Stimulated activated CD4-positive, alpha-beta T cell treated with anti-CD3 and anti-CD28 coated beads, TNF-alpha, amount 100 ng/mL, for 24 hours (primary cell): ENCODE measurements at places on chromosomes 2 and 18.

DNA sequence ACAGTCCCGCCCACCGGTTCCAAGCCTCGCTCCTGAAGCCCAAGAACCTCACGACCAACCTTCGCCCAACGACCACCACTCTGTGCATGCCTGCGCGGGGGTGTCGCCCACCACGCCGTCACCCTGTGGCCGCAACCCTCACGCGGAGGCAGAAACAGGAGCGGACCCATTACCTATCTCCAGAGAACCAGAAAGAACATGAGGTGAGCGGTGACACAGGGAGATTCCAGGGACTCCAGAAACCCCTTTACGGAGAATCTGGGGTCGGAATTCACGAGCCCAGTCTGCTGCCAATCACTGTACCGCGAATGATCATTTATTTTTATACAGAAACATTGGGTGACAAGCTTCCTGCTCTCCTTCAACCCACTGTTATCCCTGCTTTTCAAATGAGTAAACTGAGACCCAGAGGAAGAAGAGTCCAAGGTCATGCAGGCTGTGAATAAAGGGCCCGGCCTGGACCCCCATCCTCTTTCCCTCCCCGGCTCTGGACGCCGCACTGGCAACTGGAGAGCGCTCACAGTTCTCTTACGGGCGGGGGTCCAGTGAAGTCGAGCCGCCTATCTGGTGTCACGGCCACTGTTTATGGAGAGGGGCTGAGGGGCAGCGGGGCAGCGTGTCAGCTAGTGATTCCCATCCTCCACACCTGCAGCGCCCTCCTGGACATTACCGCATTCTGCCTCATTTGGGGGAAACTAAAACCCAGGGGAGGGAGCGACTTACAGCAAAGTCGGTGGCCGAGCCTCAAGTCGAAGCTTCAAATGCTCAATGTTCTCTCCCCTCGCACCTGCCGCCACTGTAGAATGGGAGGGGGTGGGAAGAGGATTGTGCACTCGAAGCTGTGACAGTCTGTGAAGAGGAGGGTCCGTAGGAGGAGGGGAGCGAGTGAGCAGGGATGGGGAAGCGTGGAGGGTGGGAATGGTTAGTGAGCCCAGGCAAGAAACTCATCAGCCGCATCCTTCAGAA is 723 bp upstream of the SLC30A3 start:
- DNase-seq: no peak

DNA sequence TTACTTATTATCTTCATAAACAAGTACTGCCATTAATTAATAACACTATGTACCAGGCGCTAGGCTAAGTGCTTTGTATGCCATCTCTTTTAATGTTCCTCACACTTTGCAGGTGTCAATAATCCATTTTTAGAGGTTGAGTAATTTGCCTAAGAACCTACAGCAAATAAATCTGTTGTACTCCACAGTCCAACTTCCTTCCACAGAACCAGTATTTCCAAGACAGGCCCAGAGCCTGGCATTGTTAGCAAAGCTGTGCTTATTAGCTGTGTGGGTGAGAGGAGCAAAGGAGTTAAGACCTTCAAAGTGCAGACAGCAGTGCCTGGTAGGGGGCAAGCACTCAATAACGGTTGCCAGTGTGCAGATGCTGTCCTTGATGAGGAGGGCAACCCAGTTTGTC is 14.2 kb upstream of the PTPN4 start:
- DNase-seq: no peak

- no peak for DNase-seq
Measured at GRCh38 chr2:56709181-56709580, 525.4 kb downstream of the CCDC85A start.

- DNase-seq: peak; percentile 53
Measured at GRCh38 chr18:13136056-13136903, 82.3 kb upstream of the LDLRAD4 start.

DNA sequence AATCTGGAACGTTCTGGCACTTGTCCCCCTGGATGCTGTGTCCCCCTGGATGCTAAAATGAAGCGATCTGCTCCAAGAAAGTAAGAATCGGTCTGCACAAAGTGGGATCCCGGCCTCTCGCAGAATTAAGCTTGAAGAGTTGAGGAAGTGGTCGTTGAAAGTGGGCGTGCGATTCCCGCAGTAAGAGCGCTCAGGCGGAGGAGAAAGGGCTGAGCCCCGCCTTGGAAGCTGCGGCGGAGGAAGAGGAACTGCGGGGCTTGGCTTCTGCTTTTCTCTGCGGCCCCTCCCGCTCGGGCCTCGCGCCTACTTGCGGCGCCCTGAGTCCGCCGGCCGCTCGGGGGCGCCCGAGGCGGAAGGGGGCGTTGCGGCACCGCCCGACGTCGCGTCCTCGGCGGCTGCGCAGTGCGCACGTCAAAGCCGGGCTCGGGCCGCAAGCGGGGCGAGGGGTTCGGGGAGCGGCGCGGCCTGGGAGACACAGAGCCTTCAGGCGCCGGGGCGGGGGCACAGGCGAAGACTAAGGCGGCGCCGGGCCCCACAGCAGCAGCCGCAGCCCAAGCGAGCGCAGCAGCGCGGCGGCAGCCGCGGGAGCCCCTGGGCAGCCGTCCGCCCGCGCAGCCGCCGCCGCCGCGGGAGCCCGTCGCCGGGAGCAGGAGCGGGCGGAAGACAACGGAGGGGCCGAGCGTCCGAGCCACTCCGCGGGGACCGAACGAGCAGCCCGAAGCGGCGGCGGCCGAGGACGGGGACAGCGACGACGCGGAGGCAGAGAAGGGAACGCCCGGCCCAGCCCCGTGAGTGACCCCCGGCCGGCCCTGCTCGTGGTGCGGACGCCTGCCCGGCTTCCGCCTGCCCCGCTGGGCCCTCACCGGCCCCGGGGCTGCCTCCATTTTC is at the start of gene CAB39:
CAB39 (plus strand) TSS at position 400 of the 888 bp plus-strand sequence. CDS start 47,160 bp downstream, outside the sequence.
- peak; percentile 80 for DNase-seq

GRCh38 chr18:56933472-56933871 is 213.4 kb upstream of the BOD1L2 start:
- DNase-seq: no peak

GRCh38 chr2:225559072-225559415 is 159.5 kb downstream of the NYAP2 start:
- no peak for DNase-seq

- DNase-seq: no peak
Measured at GRCh38 chr18:40159141-40160017, 1795.7 kb upstream of the PIK3C3 start.

DNA sequence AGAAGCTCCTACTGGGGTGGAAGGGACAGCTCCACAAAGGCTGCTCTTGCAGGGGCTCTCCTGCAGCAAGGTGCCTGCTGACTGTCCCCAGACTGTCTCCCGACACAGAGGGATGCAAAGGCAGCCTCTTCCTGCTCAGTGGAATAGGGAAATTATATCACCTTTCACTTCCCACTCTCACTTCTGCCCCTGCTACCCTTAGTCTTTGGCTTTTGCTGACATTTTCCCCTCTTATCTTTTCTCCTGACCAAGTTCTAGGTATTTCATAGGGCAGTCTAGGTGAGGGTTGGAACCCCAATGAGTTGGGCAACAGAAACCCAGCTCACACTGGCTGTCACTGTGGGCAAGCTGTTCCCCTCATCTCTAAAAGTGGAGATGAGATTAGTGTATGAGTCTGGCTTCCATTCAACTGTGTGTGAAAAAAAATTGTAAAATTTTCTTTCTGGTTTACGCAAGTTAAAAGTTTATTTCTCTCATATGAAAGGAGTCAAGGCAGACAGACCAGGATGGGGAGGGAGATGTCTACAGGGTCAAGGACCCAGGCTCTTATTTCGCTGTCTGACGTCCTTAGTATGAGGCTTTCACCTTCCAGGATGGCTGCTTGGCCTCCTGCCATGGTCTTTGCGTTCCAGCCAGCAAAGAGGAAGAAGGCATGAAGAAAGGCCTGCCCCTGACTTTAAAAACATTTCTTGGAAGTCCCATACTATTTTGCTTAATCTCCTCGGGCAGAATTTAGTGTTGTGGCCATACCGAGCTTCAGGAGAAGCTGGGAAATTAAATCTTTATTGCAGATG is 7.5 kb upstream of the MOCOS start:
- DNase-seq: no peak

DNA sequence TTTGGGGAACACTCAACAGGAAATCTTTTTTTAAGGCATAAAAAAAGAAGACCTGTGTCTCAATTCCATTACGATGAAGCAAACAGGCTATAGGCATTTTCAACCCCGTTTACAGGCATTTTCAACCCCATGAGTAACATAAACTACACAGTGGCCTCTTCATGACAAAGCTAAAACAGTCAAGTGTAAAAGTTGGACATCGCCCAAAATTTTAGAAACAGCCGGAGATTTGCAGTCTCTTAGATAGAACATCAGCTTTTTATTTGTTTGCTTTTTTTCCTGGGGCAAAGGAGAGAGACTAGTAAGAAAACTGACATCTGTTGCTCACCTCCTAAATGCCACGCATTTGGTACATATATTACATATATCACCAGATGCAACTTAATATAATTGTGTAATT is 173.7 kb downstream of the CMPK2 start:
- no peak for DNase-seq

DNA sequence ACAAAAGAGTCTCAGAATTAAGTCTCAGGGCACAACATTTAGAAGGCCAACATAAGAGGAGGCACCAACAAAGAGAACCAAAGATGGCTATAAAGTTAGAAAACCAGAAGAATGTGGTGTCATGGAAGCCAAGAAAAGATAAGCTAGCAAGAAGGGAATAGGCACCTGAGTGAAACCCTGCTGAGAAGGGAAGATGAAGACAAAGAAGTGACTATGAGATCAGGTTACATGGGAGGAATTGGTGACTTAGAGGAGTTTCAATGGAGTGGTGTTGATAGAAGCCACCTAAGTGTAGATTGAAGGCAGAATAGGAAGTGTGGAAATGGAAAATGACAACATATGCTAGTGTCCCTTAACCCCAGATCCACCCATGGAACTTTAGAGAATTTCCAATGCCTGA is 327.6 kb upstream of the KCNJ3 start:
- no peak for DNase-seq

- DNase-seq: no peak
Measured at GRCh38 chr2:126381091-126381490, 274.9 kb upstream of the GYPC start.
